ENCODE measurements at places on chromosomes 3 and 15. TPM values are rescaled to one million over a fixed set of nuclear protein-coding genes. Genes with fewer than 3 reads are reported as not detected.
A peak's percentile ranks its signal among the peaks of the same experiment; 100 is the strongest.

GRCh38 chr3:46944191-46944590 lies 32.4 kb downstream of the CCDC12 start:
- no peak for DNase-seq

DNA sequence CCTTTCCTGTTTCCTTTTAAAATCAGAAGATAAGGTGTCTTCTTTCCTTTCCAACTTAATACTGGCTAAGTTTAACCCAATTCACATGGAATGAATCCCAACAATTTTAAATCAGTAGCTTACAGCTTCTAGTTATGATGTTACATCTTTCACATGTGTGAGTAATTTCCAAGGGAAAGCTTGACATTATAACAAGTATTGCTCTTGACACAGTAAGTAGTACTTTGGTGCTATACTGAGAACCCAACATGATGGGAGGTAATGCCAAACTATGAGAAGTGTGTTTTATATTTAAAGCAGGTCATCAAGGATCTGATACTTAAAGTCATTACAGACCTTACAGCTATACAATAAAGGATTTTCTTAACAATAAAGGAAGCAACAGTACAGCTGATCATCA lies 29.1 kb downstream of the RABL3 start:
- no peak for DNase-seq

DNA sequence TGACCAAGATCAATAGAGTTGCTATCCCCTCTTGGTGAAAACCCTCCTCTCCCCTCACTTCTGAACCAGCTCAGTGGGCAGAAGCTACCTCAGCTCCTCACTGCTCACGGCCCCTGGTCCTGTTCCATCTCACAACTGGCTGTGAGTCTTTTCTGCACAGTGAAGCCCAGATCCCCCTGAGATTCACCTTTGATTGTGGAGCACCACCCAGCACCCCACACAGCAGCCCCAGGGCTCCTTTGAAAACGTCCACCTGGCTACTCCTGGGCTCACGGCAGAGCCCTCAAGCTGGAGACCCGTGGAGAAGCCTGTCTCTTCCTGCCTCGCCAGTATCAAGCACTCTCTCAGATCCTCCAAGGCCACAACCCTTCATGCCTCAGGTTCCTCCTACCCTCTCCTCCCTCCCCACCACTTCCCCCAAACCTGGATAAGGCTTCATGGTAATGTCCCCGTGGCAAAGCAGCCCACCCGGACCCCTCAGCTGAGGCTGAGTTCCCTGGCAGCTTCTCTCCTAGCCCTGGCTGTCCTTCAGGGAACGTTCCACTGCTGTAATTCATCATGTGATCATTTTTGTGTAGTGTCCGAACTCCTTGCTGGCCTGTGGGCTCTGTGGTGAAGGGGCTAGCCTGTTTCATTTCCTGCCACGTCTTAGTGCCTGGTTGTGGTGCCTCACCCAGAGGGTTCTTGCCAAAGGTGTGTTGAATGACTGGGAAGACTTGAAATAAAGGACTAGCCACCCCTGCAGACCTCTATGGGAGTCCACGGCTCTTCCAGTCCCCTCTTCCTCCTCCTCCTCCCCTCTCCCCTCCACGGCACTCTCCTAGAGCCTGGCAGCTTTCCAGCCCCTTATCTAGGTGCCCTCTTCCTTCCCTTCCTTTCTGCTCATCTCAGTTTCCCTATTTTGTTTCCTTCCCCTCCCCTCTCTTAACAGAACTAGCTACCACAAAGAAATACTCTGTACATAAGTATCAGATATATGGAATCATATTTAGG lies 44.5 kb downstream of the KY start:
- DNase-seq: no peak

DNA sequence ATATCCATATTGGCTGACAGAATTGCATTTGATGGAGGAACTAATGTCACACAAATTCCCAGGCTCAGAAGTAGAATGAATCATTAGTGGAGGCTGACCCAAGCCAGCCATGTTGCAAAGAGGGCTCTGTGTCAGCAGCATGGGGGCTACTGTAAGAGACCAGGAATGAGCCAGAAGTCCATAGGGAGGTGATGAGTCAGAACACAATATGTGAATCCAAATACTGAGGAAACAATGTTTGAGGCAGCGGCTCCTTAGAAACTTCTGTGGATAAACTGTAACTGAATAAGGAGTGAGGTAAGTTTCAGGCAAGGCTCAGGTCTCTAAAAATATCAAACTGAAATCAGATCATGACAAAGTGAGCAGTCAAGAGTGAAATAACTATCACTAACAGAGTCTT lies 170.7 kb downstream of the WDR72 start:
- DNase-seq: no peak

GRCh38 chr3:21682206-21682605 lies 68.8 kb downstream of the ZNF385D start:
- no peak for DNase-seq

- DNase-seq: no peak
Observed at GRCh38 chr3:114155370-114155821, 23.5 kb downstream of the DRD3 start.

DNA sequence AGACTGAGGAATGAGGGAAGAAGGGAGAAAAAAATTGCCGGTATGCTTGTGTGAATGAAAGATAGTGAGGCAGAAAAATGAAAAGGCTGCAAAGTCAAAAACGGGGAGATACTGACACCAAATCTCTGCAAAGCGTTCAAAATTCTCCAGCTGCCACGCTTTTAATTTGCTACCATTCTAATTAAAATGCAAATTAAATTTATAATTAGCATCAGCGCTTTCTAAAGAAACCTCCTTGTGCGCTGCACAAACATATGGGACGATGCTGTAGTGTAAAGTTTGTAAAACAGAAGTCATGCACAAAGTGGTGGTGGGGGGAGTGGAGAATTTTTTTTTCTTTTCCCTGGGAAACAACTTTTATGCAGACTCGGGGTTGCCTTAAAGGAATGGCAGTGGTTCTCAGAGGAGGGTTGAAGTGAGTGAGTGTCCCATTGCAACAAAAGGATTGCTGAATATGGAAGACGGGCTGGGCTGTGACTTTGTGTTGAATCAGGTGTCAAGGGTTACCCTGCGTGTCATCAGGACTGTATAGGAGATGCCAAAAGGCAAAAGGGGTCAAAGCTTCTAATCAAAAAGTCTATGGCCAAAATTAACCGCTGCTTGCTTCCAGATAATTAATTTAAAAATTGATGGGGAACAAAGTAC lies 472.2 kb downstream of the NR2F2 start:
- DNase-seq: no peak

- no peak for DNase-seq
Observed at GRCh38 chr3:9613056-9613748, 36.1 kb upstream of the MTMR14 start.

DNA sequence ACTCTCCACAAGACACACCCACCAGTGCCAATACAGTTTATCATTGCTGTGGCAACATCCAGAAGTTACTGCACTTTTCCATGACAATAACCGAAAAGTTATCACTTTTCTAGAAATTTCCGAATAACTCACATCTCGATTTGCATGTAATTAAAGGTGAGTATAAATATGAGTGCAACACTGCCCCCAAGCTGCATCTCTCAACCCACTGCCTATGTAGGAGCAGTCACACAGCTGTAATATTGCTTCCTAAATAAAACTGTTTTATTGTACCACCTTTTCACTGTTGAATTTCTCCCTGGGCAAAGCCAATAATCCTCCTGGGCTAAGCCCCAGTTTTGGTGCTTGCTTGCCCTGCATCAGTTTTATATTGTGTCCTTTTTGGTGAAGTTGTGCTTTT lies 601.0 kb upstream of the EPHA6 start:
- no peak for DNase-seq

DNA sequence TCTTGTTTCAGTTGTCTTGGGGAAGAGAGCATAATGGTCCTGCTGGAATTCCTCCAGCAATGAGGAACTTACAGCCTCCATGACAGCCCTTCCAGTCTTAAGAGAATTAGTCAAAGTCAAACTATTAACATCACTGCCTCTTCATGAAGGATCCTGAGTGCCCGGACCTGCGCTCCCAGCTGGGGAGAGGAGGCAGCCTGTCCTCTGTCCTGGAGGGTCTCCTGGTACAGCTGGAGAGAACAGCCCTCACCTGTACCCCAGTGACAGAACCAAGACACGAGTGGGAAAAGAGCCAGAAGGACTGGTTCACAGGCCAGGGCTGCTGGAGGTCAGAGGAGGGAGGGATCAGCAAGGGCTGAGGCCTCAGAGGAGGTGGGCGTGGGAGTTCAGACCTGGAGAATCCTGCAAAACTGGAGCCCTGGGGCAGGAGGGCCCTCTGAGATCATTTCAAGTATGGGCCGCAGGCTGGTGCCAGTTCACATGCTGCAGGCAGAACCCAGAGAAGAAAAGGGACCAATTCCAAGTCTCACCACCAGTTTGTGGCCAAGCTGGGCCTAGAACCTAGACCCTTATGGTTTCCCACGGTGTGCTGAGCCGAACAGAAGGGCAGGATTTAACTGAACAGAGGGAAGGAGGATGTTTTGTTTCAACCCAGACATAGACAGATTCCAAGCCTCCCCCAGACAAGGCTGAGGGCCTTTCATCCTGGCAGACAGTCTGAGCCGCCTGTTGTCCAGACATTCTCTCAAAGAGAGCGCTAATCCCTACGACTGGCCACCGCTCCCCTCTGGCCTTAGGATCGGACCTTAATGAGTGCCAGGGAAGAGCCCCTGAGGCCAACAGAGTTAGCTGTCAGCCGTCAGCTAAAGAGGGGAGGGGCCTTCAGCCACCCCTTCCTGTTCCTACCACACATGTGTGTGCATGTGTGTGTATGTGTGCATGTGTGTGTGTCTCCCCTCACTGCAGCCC lies 18.2 kb downstream of the LOXL1 start:
- no peak for DNase-seq

GRCh38 chr15:65082303-65082953 lies 5.9 kb downstream of the KBTBD13 start:
- no peak for DNase-seq

GRCh38 chr15:76349301-76350070 lies 12.9 kb downstream of the ISL2 start:
- DNase-seq: no peak

DNA sequence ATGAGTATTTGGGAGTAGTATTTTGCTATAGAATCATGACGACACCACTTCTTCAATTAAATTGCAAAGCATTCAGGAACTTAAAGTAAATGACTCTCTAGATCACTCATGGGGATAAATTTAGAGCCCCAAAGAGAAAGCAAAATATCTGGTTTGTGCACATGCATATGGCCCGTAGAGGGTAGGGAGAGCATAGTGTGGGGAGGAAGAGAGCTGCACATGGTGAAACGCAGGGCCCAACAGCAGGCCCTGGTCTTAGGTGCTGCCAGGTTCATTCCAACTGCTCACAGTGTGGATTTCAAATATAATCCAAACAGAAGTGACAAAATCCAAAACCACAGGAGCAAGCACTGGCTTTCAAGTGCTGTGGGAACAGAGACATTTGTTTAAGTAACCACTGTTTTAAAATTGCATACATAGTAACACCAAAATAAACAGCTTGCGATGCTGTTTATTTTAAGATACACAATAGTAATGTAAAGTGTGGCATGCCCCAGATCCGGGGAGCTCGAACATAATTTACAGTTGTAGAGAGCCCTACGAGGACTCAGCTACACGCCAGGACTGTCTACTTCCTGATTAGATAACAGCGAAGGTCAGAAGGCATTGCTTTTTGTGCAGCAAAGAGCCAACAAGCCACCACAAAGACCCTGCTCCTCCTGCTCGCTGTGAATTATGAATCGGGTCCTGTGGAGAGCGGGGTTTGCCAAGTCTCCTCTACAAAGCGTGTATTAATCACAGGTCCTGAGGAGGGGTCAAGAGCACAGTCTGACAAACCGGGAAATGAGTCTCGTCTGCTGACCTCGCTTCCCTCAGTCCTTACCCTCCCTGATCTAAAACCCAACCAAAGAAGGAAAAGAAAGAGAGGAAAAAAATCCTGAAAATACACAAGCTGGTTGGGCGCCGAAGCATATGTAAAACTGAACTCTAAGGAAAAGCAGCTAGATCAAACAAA lies 80.6 kb downstream of the MEIS2 start:
- DNase-seq: no peak

GRCh38 chr3:99319961-99320360 lies 318.4 kb upstream of the COL8A1 start:
- DNase-seq: no peak

- DNase-seq: peak; percentile 65
Observed at GRCh38 chr3:189316296-189317019, 144.7 kb downstream of the TPRG1 start.

GRCh38 chr15:41218851-41219250 lies 11.7 kb downstream of the EXD1 start:
- no peak for DNase-seq

DNA sequence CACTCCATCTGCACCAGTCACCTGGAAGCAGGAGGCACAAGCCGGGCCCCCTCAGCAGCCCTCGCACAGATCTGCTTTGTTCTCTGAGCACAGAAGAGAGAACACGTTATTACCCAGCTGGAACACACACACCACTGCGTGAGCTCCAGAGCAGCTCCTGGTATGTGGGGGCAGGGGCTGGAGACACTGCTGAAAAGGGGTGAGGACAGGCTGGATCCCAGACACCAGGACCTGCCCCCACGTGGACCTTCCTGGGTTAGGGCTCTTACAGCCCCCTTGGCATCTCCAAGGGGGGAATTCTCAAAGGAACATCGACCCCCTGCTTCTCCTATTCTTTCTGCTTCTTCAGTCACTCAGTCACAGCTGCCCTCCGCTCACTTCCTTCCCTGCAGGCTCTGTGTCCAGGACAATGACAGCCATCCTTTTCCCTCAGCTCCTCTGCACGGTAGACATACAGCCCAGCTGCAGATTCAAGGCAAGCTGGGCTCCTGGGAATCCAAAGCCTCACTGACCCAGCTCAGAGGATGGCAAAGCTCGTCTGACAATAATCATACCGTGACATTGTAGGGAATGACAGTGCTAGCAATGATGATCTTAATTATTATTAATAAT lies 33.7 kb downstream of the PRR20G start:
- no peak for DNase-seq

DNA sequence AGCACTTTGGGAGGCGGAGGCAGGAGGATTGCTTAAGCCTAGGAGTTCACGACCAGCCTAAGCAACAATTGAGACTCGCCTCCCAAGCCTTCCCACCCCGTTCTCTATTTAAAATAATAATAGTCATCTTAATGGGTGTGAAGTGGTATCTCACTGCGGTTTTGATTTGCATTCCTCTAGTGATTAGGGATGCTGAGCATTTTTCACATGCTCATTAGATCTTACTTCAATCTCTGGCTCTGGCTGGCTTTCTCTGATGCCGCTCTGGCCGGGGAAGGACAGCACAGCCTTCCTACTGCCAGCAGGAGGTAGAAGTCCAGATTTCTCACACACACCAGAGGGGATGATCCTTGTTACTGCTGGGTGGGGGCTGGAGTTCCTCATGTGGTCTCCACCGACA lies 7.4 kb upstream of the EIF4A2 start:
- DNase-seq: no peak

GRCh38 chr15:98941595-98942255 lies 65.9 kb downstream of the PGPEP1L start:
- DNase-seq: no peak

GRCh38 chr3:13654330-13655060 lies 105.6 kb downstream of the FBLN2 start:
- no peak for DNase-seq

PPARG gene
- total RNA-seq: 214 TPM

RNF111 gene
- 56.9 TPM for total RNA-seq

NEK11 gene
- total RNA-seq: 10.2 TPM

ACTRT3 gene
- total RNA-seq: 4.0 TPM

RASGRP1 gene
- 1.8 TPM for total RNA-seq

DCP1A gene
- total RNA-seq: 31.7 TPM

PLSCR2 gene
- 2.6 TPM for total RNA-seq

LACTB gene
- 12.4 TPM for total RNA-seq

All from ureter (tissue), 1 donor.